Stromal cell of bone marrow (primary cell): ENCODE measurements at places on chromosomes 5 and 9.

DNA sequence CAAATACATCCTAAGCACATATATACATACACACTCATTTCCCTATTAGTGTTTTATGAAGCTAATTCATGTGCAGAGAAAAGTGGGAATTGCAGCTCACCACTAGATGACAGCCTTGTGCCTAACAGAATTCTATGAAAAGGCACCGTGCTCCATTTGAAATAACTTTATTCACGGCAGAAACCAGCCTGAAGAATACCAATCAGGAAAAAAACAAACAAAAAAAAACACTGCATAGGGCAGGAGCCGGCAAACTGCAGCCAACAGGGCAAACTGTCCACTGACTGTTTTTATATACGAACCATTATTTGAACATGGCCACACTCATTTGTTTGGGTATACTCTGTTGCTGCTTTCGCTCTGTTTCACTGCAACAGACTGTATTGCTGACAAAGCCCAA lies 33.6 kb downstream of the ERMP1 start:
- DNase-seq: peak; percentile 37

GRCh38 chr5:176407456-176408251 lies 8.7 kb downstream of the CLTB start:
- peak; percentile 22 for DNase-seq

DNA sequence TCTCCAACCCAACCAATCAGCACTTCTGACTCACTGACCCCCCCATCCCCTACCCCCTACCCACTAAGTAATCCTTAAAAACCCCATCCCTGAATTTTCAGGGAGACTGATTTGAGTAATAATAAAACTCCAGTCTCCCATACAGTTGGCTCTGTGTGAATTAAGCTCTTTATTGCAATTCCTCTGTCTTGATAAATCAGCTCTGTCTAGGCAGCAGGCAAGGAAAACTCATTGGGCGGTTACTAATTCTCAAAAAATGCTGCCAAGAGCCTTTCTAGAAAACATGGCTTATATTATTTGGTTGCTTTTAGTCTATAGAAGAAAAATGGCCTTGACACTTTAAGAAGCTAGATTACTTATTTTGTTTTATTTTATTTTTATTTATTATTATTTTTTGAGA lies 131.7 kb downstream of the SUSD1 start:
- DNase-seq: no peak

DNA sequence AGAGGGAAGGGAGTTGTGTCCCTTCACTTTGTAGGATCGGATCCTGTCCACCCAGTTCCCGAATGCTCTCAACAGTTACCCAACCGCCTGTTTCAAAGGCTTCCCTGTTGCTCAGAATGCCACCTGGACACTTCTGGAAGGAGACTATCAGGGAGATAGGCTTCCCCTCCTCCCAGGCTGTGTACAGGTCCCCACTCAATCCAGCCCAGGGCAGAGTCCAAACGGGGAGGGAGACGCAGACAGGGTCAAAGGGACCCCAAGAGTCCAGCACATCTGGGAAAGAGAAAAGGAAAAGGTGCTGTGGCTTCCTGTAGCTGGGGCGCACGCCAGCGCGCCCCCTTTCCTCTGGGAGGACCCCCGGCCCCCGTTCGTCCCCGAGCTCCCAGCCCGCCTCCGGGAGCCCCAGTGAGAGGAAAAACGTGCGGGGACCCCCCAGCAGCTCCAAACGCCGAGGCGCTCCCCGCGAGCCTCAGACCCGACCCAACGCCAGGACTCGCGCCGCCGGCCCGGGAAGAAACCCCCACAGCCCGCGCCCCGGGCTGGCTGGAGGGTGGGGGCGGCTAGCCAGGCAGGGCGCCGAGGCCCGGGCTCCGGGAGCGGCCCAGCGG lies 640 bp downstream of the SURF4 start:
- DNase-seq: no peak

DNA sequence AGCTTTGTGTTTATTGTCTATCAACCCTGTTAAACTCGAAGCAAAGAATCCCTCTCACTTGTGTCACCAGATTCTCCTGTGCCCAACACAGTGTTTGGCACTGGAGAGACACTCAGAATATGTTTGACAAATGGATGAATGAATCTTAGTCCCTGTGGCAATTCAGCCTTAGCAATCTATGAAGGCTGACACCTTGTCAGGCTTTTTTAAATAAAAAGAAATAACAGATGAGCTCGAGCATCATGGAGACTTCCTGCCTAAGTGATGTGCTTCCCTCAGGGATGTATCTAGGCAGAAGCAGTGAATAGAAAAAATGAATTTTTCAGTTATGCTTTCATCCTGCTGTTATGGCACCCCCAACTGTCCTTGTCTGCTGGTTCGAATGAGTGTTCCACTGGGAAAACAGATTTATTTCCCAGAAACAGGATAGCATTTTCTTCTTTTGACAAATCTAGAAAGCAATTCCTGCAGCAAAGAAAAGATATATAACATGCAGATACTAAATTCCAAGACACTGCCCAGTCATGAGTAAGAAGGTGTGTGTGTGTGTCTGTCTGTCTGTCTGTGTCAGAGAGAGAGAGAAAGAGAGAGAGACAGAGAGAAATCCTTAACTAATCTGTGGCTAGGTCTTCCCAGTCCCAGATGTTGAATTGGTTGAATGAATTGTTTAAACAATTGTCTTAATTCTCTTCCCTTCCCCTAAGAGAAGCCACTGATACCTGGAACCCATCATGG lies 16.7 kb downstream of the MAMDC2 start:
- no peak for DNase-seq

- no peak for DNase-seq
These were observed 127.8 kb upstream of the RAPGEF1 start for GRCh38 chr9:131867611-131868192.

- peak; percentile 67 for DNase-seq
These were observed 310.2 kb downstream of the AGTPBP1 start for GRCh38 chr9:85431339-85432102.

GRCh38 chr5:124655921-124656511 lies 90.4 kb downstream of the ZNF608 start:
- DNase-seq: no peak

GRCh38 chr5:58501778-58502417 lies 10.7 kb downstream of the GAPT start:
- DNase-seq: no peak

DNA sequence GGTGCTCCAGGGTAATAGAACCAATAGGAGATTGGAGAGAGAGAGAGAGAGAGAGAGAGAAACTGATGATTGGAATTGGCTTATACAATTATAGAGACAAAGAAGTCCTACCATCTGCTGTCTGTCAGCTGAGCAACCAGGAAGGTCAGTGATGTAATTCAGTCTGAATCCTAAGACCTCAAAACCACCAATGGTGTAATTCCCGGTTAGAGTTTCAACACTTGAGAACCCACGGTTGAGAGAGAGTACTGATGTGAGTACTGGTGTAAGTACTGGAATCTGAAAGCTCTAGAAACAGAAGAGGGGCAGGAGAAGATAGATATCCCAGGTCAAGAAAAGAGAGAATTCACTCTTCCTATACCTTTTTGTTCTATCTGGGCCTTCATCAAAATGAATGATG lies 775.8 kb downstream of the EFNA5 start:
- peak; percentile 42 for DNase-seq

- no peak for DNase-seq
These were observed 91.1 kb downstream of the BARX1 start for GRCh38 chr9:93864032-93864431.

DNA sequence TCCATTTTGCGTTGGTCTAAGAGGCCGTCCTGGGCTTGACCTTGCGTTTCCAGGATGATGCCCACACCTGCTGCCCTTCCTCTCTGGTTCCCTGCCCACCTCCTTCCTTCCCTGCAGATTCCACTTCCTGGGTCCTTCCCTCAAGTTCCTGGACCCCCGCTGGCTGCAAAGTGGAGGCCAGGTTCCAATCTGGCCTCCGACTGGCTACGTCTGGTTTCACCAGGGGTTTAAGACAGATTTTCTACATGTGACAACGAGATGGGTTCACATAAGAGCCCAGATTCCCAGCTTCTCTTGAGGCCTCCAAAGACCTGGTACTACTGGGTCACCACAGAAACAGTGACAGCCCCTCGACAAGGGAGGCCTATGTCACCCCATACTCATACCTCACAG lies 2.1 kb downstream of the MGAT4B start:
- no peak for DNase-seq

GRCh38 chr9:9299134-9299533 lies 1313.7 kb downstream of the PTPRD start:
- DNase-seq: no peak
